ENCODE measurements at places on chromosomes 16 and 17. TPM values are rescaled to one million over a fixed set of nuclear protein-coding genes. Genes with fewer than 3 reads are reported as not detected.

The SMG1 gene
- total RNA-seq: 113 TPM

The ACSM5 gene
- 0.21 TPM for total RNA-seq

The TAT gene
- 0.49 TPM for total RNA-seq

The KRTAP2-2 gene
- not detected for total RNA-seq

The PLA2G10 gene
- 0.23 TPM for total RNA-seq

The RASD1 gene
- 1.7 TPM for total RNA-seq

DNA sequence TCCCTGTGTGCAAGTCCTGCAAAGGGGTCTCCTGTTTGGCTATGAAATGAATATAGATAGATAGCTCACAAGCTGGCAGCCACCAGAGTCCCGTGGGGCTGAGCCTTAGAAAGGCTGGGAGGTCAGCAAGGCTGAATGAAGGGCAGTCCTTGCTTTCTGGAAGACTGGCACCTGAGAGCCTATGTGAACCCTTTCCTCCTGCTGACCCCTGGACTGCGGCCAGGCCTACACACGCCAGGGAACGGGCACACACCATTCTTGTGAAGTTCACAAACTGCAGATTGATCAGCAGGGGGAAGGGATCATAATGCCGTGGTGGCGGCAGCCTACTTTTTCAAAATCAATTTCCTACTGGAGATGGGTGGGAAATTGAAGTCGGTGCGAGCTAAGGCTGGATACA lies 985 bp upstream of the C17orf107 start:
- H3K4me1 ChIP-seq: no peaks in the 10 kb centered on the region
- H3K27me3 ChIP-seq: no peaks in the 10 kb centered on the region
- no peaks in the 10 kb centered on the region for H3K36me3 ChIP-seq
- no peak overlapping the region for H3K4me3 ChIP-seq

- H3K27me3 ChIP-seq: no peaks in the 10 kb centered on the region
- H3K27ac ChIP-seq: no peak overlapping the region
Observed at GRCh38 chr16:51522902-51523301, 371.8 kb upstream of the SALL1 start.

- H3K36me3 ChIP-seq: no peaks in the 10 kb centered on the region
- DNase-seq: no peak
- H3K4me1 ChIP-seq: no peaks in the 10 kb centered on the region
- H3K27me3 ChIP-seq: no peaks in the 10 kb centered on the region
Observed at GRCh38 chr16:64975821-64976220, 146.0 kb downstream of the CDH11 start.

DNA sequence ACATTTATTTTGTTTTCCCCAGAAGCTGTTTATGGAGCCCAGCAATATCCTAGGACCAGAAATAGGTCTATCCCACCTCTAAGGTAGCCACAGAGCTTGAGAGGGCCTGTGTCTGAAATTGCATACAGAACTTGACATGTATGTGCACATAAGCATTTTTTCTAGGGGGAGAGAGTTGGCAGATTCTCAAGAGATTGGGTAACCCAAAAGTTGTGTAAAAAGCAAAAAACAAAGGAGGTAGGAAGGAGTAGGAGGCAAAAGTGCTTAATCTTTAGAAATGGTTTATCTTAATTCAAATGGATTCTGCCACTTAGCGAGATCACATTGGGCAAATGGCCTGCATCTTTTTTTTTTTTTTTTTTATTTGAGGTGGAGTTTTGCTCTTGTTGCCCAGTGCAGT lies 3.5 kb downstream of the PLK1 start:
- no peak for DNase-seq
- peaks cover 26% of the 10 kb centered on the region for H3K4me1 ChIP-seq
- H3K27me3 ChIP-seq: no peaks in the 10 kb centered on the region
- H3K36me3 ChIP-seq: peaks cover 26% of the 10 kb centered on the region
- no peak overlapping the region for H3K27ac ChIP-seq

- DNase-seq: no peak
- H3K27me3 ChIP-seq: no peaks in the 10 kb centered on the region
- H3K36me3 ChIP-seq: no peaks in the 10 kb centered on the region
- H3K4me1 ChIP-seq: peaks cover 9% of the 10 kb centered on the region
Observed at GRCh38 chr16:31134091-31134571, 1.4 kb downstream of the PRSS8 start.

- H3K4me3 ChIP-seq: no peak overlapping the region
- no peak for DNase-seq
- no peaks in the 10 kb centered on the region for H3K27me3 ChIP-seq
- H3K4me1 ChIP-seq: 0 out of 2 replicates have a peak, but pooled peaks cover under 1% of the 10 kb centered on the region
- H3K36me3 ChIP-seq: peaks cover 2% of the 10 kb centered on the region
- H3K27ac ChIP-seq: no peak overlapping the region
Observed at GRCh38 chr16:1788095-1788707, 5.3 kb downstream of the IGFALS start.

DNA sequence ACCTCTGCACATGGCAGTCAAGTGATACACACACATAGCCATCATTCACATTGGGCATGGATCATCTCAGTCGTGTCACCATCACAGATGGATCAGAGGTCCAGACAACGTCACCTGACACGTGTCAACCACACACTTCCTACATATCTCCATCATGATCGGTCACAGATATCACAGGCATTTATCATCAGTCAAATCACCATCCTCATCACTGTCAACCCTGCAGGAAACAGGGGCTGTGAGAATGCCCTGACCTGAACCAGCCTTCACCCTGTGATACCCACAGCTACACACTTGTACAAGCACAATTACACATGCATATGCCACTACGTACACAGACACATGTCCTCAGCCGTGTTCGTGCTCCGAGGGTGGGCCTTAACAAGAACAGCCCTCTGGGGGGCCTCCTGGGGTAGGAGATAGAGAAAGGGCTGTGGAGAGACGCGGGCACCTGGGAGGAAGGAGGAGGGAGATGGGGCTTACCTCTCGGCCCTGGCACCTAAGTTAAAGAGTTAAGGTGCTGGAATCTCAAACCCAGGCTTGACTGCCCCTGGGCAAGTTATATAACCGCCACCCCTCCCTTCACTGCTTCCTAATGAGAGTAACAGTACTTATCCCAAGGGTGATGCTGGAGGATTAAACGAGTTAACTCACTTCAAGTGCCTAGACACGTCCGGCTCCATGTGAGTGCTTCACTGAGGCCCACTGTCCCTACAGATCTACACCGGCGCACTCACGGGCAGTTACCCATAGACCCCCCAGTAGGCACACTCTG lies 1.1 kb downstream of the SLC12A4 start:
- H3K4me1 ChIP-seq: peaks cover 15% of the 10 kb centered on the region
- DNase-seq: no peak
- H3K4me3 ChIP-seq: peak overlapping the region; percentile 85
- H3K27me3 ChIP-seq: no peaks in the 10 kb centered on the region
- H3K36me3 ChIP-seq: no peaks in the 10 kb centered on the region
- H3K27ac ChIP-seq: peak overlapping the region; percentile 88

GRCh38 chr17:64661726-64661975 lies 456 bp downstream of the SMURF2 start:
- H3K27ac ChIP-seq: no peak overlapping the region
- DNase-seq: no peak
- H3K27me3 ChIP-seq: no peaks in the 10 kb centered on the region
- peaks cover 5% of the 10 kb centered on the region for H3K36me3 ChIP-seq
- H3K4me3 ChIP-seq: peak overlapping the region; percentile 64

GRCh38 chr16:47787696-47788095 lies 326.6 kb downstream of the PHKB start:
- no peaks in the 10 kb centered on the region for H3K4me1 ChIP-seq
- H3K36me3 ChIP-seq: no peaks in the 10 kb centered on the region
- no peak overlapping the region for H3K4me3 ChIP-seq
- DNase-seq: no peak

DNA sequence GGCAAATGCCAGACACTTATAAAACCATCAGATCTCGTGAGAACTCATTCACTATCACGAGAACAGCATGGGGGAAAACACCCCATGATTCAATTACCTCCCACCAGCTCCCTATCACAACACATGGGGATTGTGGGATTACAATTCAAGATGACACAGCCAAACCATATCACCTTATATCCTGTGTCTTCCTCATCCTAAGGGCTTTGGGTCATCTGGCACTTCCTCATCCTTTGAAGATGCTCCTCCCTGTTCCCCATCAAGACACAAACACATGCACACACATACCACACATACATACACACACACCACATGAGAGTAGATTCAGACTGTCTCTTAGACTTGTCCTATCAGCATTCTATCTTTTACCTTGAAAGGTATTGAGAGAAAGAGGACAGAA lies 2.8 kb upstream of the PMFBP1 start:
- no peaks in the 10 kb centered on the region for H3K27me3 ChIP-seq
- no peak overlapping the region for H3K4me3 ChIP-seq
- no peak overlapping the region for H3K27ac ChIP-seq
- no peaks in the 10 kb centered on the region for H3K4me1 ChIP-seq

DNA sequence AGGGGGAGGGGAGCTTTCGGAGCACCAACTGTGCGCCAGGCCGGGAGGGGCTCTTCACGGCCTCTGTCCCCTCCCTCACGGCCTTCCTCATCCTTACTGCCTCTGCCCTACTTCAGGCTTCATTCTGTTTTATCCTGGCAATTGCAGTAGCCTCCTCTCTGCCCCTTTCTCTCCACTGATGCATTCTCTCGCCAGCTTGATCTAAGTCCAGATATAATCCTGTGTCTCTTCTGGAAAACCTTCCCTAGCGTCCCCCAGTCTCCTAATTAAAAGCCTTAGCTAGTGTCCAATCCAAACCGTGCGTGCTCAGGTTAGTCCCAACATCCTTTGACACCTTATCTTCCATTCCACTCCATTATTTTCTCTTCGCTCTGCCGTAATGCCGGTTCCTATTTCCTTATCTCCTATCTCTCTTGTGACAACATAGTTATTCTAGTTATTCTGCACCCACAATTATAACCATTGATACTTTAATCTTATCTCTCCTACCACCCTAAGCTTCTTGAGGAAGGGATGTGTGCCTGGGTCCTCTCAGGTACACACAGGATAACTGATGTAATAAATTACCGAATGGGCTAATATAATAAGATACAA lies 869 bp downstream of the ZNF48 start:
- H3K36me3 ChIP-seq: no peaks in the 10 kb centered on the region
- no peak for DNase-seq
- H3K27me3 ChIP-seq: no peaks in the 10 kb centered on the region

- H3K36me3 ChIP-seq: no peaks in the 10 kb centered on the region
- DNase-seq: no peak
- no peaks in the 10 kb centered on the region for H3K27me3 ChIP-seq
Observed at GRCh38 chr16:87961623-87962022, 10.4 kb downstream of the BANP start.

GRCh38 chr17:17628388-17629008 lies 37.0 kb upstream of the PEMT start:
- no peaks in the 10 kb centered on the region for H3K36me3 ChIP-seq
- no peaks in the 10 kb centered on the region for H3K27me3 ChIP-seq
- H3K4me3 ChIP-seq: peak overlapping the region; percentile 39
- no peak overlapping the region for H3K27ac ChIP-seq

DNA sequence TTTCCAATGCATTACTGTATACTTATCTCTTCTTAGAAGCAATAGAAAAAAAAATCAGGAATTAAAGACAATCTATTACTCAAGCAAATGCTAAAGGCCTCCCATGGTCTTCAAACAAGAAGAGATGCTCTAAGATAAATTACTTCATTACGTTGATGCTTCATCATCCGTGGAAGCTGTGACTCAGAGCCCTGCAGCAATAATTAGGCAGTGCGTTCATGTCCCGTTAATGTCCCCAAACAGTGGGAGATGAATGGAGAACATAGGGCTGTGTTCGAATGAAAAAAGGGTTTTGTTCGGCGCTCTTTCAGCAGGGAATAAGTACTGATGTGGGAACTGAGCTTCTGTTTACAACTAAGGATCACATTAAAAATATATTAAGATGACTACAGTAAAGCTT lies 15.9 kb upstream of the PDXDC1 start:
- no peaks in the 10 kb centered on the region for H3K36me3 ChIP-seq
- H3K27ac ChIP-seq: no peak overlapping the region
- no peaks in the 10 kb centered on the region for H3K4me1 ChIP-seq
- H3K27me3 ChIP-seq: no peaks in the 10 kb centered on the region
- DNase-seq: no peak

DNA sequence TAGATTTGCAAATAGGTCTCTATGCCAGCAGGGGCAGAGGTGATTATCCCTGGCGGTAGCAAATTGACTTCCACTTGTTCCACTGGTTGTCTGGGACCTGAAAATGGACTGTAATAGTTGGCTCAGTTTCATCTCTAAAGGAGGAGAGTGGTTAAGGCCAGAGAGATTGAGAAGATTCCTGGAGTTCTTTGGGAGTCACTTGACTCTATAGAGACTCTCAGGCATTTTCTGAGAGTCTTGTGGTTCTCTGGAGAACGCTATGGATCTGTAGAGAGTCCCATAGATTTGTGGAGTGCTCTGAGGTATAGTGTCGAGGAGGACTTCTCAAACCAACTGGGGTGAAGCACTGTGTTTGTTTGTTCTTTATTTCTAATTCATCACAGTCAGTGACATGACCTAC lies 8.9 kb upstream of the PMP22 start:
- no peak overlapping the region for H3K4me3 ChIP-seq
- H3K27ac ChIP-seq: no peak overlapping the region
- H3K36me3 ChIP-seq: no peaks in the 10 kb centered on the region
- H3K4me1 ChIP-seq: no peaks in the 10 kb centered on the region

DNA sequence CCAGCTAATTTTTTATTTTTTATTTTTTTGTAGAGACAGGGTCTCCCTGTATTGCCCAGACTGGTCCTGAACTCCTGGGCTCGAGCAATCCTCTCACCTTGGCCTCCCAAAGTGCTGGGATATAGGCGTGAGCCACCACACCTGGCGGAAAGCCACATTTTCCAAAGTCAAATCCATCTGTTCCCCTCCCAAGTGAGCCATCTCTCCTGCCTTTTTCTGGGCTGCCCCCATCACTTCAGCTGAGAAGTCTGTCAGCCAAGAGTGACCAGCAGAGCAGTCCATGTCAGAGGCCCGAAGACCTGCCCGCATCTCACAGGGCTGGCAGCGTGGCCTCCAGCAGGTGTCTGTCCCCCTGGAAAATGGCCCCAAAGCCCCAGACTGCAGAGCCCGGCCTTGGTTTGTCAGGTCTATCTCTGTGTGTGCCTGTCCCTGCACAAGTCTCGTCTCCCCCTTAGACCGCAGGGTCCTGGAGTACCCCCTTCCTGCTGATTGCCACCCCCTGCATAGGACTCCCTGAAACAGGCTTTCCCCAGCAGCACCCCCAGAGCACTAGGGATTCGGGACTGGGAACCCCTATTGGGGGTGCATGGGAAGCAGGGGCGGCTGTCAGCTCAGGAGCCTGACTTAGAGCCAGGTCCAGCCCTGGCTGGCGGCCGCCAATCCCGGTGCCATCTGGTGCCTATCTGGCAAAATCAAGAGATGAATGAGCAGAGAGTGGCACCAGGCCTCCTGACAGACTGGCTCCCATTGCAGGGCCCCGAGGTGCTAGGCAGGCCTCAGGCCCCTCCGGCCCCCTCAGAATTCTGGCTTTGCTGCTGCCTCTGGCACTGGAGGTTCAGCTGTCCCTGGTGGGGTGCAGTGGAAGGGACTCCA lies 7.8 kb downstream of the TTYH2 start:
- H3K4me3 ChIP-seq: no peak overlapping the region
- H3K27me3 ChIP-seq: no peaks in the 10 kb centered on the region
- no peak overlapping the region for H3K27ac ChIP-seq
- no peaks in the 10 kb centered on the region for H3K36me3 ChIP-seq
- H3K4me1 ChIP-seq: no peaks in the 10 kb centered on the region

GRCh38 chr17:7312432-7313087 lies 2.6 kb downstream of the GPS2 start:
- no peak for DNase-seq
- peak overlapping the region; percentile 36 for H3K27ac ChIP-seq
- peaks cover 29% of the 10 kb centered on the region for H3K36me3 ChIP-seq
- peaks cover 42% of the 10 kb centered on the region for H3K4me1 ChIP-seq
- no peak overlapping the region for H3K4me3 ChIP-seq

Measured in Panc1 (cell line).